ENCODE measurements at places on chromosomes 7 and 10. TPM values are rescaled to one million over a fixed set of nuclear protein-coding genes. Genes with fewer than 3 reads are reported as not detected.
A peak's percentile ranks its signal among the peaks of the same experiment; 100 is the strongest.

DNA sequence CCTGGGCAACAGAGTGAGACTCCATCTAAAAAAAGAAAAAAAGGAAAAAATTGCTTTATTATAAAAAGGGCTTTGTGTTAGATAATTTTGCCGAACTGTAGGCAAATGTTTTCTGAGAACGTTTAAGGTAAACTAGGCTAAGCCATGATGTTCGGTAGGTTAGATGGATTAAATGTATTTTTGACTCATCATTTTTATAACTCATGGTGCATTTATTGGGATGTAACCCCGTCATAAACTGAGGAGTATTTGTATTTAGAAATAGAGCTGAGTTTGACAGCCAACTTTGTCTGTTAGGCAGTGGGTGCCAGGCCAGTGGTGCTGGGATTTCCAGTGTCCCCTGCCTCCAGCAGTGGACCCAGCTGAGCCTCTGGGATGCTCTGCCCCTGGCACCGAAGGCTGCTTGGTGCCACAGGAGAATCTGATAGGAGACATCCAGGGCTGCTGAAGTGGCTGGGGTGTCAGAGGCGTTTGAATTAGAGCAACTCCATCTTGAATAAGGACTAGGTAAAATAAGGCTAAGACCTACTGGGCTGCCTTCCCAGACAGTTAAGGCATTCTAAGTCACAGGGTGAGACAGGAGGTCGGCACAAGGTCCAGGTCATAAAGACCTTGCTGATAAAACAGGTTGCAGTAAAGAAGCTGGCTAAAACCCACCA, 114.9 kb upstream of the EEPD1 start:
- DNase-seq: no peak
- H3K36me3 ChIP-seq: no peaks in the 10 kb centered on the region

Gene ZNF277
- 69.8 TPM for total RNA-seq

DNA sequence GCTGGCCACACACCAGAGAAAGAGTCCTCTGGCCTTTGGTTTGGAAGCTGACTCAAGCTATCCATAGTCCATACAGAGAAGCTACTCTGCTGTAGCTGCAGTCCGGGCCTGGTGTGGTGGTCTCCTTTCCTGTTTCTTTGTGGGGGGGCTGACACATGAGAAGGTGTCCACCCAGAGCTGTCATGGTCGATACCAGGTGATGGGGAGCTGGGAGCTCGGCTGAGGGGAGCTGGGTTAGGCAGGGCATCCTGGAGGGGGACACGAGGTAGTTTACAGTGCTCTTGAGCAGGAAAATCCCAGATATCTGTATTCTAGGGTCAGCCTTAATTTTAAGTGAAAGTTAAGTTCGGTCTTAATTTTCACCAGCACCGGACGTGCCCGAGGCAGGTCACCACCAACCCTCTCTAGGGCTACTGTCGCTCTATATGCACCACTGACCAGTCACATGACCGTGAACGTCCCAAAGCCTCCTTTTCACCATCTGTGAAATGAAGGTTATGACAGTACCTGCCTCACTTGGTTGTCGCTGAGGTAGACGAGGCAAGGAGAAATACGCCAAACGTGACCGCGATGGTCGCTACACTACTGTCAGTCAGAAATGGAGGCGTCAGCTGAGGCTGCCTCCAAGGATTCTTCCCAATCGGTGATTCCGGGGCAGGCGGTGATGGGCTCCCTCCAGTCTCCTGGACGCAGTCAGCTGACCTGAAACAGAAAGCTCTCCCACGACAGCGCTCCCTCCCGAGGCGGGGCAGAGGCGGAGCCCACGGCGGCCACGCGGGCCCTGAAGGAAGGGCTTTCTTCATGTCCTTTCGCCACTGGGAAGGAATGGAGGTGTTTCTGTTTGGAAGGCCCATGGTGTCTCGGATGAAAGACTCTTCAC, 69.4 kb upstream of the SHH start:
- no peak overlapping the region for H3K4me3 ChIP-seq
- H3K36me3 ChIP-seq: no peaks in the 10 kb centered on the region
- no peaks in the 10 kb centered on the region for H3K27me3 ChIP-seq
- no peak overlapping the region for H3K27ac ChIP-seq

Gene LRMDA
- 17.1 TPM for total RNA-seq

Gene ADCY1
- total RNA-seq: 0.59 TPM

Gene C7orf33
- total RNA-seq: not detected

DNA sequence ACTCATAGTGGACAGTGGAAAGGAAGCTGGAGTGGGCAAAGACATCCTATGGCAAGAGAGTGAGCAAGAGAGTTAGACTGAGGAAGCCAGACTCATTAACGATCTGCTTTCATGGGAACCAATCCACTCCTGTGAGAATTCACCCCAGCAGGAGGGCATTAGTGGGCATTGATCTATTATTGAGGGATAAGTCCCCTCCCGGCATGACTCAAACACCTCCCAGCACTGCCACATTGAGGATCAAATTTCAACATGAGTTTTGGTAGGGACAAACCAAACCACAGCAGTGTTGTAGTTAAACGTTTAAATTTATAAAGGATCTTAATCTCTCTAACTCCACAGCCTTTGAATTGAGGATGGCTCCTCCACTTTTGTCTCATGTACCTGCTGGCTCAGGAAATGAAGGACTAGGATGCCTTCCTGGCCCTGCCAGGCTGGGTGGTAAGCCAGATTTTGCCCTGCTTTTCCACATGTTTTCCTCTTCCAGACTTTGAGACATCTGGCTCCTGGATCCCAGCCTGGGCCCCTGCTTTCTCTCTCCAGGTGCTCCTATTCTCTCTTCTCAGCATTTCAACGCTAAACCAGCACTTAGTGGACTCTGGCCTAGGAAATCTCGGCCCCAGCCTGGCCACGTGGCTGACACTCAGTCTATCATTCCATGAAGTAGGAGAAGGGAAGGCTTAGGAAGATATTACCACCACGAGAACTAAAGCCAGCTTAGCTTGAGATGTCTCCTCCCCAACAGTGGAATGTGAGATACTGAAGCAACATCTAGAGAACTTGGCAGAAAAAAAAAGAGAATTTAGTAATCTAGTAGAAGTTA, 96.5 kb upstream of the PIP4K2A start:
- H3K4me3 ChIP-seq: no peak overlapping the region
- no peaks in the 10 kb centered on the region for H3K36me3 ChIP-seq
- no peak for DNase-seq
- no peaks in the 10 kb centered on the region for H3K27me3 ChIP-seq
- H3K27ac ChIP-seq: no peak overlapping the region

Gene FAM25A
- total RNA-seq: not detected

Gene ALOX5
- total RNA-seq: not detected

DNA sequence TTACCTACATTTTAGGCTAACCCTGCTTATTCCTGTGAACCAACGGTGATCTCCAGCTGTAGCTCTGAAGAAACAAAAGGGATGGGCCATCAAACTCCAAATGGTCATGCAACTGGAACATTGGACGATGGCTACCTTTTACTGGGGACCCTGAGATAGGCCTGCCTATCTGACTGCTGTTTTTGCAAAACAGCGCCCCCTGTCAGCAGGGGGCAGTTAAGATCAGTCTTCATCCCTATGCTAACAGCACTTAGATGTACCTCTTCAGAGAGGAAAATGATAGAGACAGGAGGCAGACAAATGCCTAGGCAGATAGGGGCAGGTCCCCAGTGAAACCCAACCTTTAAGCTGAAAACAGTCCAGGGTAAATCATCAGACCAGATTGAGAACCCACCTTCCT, 1085.4 kb upstream of the SORCS1 start:
- H3K27me3 ChIP-seq: no peaks in the 10 kb centered on the region
- no peaks in the 10 kb centered on the region for H3K36me3 ChIP-seq
- H3K4me3 ChIP-seq: no peak overlapping the region
- no peak overlapping the region for H3K27ac ChIP-seq
- H3K4me1 ChIP-seq: no peaks in the 10 kb centered on the region
- no peak for DNase-seq

DNA sequence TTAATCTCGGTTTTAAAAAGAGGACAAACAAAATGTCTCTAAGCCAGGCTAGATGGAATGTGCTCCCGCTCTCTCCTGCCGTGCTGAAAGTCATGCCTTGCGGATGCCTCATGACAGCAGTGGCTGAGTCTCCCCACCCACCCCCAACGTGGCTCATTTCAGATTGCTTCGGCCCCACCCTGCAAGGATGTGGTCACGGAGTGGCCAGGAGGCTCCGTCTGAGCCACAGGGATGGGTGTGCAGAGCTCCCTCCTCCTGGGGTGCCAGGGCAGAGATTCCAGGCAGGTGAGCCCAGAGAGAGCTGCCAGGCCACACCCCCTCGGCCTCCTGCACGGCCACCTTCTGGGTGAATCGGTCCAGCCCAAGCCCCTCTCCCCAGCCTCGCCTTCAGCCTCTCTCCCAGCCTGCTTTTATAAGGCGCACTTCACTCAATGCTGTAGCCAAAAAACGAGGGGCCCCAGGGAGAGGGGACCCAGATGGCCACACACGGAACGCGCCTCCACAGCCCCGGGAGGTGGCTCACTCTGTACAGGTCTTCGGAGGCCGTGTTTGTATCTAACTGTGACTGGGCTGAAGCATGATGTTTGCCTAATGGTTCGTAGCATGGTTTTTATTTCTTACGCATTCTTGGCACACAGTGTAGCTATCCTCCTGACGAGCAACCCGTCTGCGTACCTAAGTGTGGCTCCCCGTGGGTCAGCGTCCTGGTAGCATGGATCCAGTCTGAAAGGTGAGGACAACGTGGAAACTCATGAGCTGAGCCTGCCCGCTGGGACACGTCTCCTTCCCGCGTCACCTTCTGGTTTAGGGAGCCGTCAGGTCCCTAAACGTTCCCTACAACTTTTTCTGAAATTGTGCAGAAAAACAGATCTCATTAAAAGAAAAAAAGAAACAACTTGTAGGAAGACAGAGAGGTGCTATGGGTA, 413.8 kb upstream of the FOXK1 start:
- H3K4me3 ChIP-seq: no peak overlapping the region
- H3K27ac ChIP-seq: no peak overlapping the region
- H3K36me3 ChIP-seq: no peaks in the 10 kb centered on the region
- H3K4me1 ChIP-seq: no peaks in the 10 kb centered on the region
- peak; percentile 71 for DNase-seq

DNA sequence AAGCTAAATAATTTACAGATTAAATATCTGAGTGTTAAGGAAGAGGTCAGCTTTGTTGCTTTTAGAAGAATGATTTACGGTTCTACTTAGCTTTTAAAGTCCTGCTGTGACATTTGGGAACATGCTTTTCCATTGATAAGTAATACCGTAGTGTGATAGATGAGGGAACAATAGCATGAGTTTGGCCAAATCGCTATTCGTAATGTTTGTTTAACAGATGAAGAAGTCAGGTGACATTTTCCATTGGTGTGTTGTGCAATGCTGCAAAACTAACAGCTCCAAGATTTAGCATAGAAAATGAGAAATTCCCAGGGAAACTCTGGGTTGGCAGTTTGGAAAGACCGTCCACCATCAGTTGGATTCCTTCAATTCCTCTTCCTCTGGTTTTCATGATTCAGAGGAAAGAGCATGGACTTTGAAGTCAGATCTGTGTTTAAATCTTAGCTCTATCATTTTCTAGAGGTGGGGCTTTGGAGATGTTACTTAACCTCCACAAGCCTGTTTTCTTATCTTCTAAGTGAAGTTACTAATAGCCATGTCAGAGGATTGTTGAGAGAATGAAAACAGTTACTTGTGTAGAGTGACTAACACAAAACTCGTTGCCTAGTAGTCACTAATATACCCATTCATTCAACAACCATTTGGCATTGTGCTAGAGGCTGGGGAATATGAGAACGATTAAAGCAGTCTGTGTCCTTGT, 140.4 kb upstream of the BMPER start:
- no peaks in the 10 kb centered on the region for H3K27me3 ChIP-seq
- H3K4me3 ChIP-seq: no peak overlapping the region
- DNase-seq: no peak

DNA sequence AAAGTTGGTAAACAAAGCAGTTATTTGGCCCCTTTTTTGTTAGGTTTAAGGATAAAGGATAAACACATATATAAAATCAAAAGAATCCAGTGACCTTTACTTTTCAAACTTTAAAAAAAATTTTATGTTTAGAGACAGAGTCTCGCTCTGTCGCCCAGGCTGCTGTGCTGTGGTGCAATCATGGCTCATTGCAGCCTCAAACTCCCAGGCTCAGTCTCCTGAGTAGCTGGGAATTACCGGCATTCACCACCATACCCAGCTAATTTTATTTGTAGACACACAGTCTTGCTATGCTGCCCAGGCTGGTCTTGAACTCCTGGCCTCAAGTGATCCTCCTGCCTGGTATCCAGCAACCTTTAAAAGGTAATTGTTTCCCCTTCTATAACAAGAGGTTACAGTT, 31.3 kb downstream of the GNA12 start:
- peak overlapping the region; percentile 93 for H3K27ac ChIP-seq
- no peaks in the 10 kb centered on the region for H3K27me3 ChIP-seq
- peaks cover 3% of the 10 kb centered on the region for H3K36me3 ChIP-seq
- H3K4me1 ChIP-seq: peaks cover 28% of the 10 kb centered on the region
- DNase-seq: no peak

DNA sequence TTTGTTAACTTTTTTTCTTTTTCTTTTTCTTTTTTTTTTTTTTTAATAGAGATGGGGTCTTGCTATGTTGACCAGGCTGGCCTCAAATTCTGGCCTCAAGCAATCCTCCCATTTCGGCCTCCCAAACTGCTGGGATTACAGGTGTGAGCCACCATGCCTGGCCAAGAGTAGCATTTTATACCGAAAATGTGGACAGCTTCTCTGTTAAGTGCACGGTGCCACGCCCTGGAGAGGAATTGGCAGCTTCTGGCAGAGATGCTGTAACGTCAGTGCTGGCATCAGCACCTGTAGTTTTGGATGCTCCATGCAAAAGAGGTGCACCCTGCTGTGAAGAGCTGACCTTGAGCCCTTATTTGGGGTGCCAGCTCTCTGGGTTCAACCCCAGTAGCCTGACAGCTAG, 18.2 kb downstream of the IL15RA start:
- H3K36me3 ChIP-seq: no peaks in the 10 kb centered on the region
- H3K4me3 ChIP-seq: no peak overlapping the region

GRCh38 chr7:112056409-112056808, 149.8 kb downstream of the DOCK4 start:
- no peak overlapping the region for H3K4me3 ChIP-seq
- no peak for DNase-seq
- no peaks in the 10 kb centered on the region for H3K36me3 ChIP-seq
- no peaks in the 10 kb centered on the region for H3K27me3 ChIP-seq
- no peak overlapping the region for H3K27ac ChIP-seq

- no peak for DNase-seq
- H3K27ac ChIP-seq: peak overlapping the region; percentile 98
- no peaks in the 10 kb centered on the region for H3K27me3 ChIP-seq
- peaks cover 62% of the 10 kb centered on the region for H3K4me1 ChIP-seq
- H3K36me3 ChIP-seq: peaks cover 15% of the 10 kb centered on the region
These were observed 2.7 kb downstream of the ITGB1 start for GRCh38 chr10:32955299-32955772.

- peak overlapping the region; percentile 66 for H3K4me3 ChIP-seq
- peak; percentile 77 for DNase-seq
- H3K36me3 ChIP-seq: peaks cover 3% of the 10 kb centered on the region
- H3K4me1 ChIP-seq: peaks cover 22% of the 10 kb centered on the region
- H3K27ac ChIP-seq: no peak overlapping the region
- H3K27me3 ChIP-seq: peaks cover 15% of the 10 kb centered on the region
These were observed 1.0 kb downstream of the TLL2 start for GRCh38 chr10:96512524-96513304.

- no peak overlapping the region for H3K4me3 ChIP-seq
- H3K27ac ChIP-seq: no peak overlapping the region
- no peaks in the 10 kb centered on the region for H3K36me3 ChIP-seq
- H3K4me1 ChIP-seq: no peaks in the 10 kb centered on the region
- peaks cover 4% of the 10 kb centered on the region for H3K27me3 ChIP-seq
These were observed 56.4 kb upstream of the NPS start for GRCh38 chr10:127492607-127493250.

- no peak overlapping the region for H3K27ac ChIP-seq
- no peaks in the 10 kb centered on the region for H3K36me3 ChIP-seq
- no peak overlapping the region for H3K4me3 ChIP-seq
- H3K4me1 ChIP-seq: no peaks in the 10 kb centered on the region
- DNase-seq: peak; percentile 68
These were observed 33.7 kb downstream of the ZNF775 start for GRCh38 chr7:150412518-150413488.

Gene HYAL4
- not detected for total RNA-seq

Gene CFTR
- total RNA-seq: not detected
